Activated T-helper 1 cell treated with anti-CD3 and anti-CD28 coated beads, Interleukin-2, amount 50 U/mL, for 16 hours (primary cell): ENCODE measurements at places on chromosomes 11 and 22.

DNA sequence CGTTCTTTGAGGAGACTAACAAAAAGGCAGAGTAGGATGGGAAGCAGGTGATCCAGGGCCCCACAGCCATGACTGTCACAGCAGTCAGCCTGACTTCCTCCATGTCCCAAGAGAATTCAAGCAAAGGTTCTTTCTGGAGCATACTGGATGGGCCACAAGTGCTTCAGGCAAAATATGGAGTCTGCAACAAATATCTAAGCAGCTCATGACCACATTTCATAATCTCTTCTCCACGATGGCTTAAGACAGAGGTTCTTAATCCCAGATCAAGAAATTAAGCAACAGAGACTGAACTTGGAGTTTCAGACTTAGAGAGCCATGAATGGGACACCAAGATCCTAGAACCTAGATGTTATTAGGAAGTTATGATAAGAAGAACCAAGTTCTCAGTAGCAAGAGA lies 31.6 kb downstream of the GUCY1A2 start:
- no peak for DNase-seq

DNA sequence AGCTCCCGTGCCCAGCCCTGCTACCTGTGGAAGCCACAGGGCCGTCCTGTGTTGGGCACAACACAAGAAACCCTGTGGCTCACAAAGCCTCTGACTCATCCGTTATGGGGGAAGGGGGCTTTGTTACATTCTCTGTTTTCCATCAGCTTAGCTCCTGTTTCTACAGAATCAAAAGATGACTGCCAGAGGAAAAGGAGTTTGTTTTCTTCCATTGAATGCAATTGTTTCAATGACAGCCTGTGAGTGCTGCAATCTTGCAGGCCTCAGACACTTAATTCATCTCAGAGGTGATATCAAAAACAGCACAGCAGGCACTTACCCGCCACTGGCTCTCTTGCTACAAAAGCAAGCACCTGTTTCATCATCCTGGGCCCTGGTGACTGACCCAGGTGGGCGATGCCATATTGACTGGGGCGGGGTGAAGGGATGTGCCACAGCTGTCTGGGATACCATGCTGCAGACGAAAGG lies 194.3 kb downstream of the OPCML start:
- DNase-seq = no peak

GRCh38 chr11:123797114-123797513 lies 9.0 kb downstream of the OR6M1 start:
- DNase-seq = no peak

- no peak for DNase-seq
Measured at GRCh38 chr11:118320515-118320914, 16.0 kb downstream of the CD3E start.

DNA sequence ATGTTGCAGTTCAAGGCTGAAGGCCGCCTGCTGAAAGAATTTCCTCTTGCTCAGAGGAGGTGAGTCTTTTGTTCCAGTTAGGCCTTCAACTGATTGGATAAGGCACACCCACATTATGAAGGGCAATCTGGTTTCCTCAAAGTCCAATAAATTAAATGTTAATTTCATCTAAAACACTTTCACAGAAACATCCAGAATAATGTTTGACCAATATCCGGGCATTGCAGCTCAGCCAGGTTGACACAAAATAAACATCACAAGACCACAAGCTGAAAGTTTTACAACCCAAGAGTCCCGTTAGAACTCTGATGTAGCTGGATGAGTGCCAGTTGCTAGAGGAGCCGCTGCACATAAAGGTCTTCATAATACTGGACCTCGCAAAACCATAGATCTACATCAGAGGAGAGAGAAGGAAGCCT lies 64.9 kb upstream of the EED start:
- no peak for DNase-seq

DNA sequence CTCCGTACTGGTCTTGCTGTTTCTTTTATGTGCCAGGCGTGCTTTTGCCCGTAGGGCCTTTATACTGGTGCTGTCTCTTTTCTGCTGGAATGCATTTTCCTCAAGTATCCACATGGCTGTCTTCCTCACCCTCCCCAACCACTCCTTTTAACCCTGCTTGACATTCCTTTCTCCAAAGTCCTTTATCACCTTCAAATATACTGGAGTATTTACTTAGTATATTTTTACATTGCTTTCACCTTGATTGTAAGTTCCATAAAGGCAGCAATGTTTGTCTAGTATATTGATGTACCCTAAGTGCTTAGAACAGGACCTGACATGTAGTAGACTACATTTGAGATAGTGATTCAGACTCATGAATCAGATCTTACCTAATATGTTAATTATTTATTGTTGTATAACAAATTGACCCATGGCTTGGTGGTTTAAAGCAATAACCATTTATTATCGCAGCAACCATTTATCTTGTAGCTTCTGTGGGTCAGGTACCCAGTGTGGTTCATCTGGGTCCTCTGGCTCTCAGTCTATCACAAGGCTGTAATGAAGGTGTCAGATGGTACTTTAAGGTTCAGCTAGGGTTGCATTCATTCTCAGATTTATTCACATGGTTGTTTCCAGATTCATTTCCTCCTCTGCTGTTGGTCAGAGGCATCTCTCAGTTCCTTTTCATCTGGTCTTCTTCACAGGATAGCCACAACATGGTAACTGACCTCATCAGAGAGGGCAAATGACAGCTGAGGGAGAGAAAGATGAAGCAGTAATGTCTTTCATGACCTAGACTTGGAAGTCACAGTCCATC lies 34.2 kb downstream of the DDX10 start:
- DNase-seq = no peak

- no peak for DNase-seq
Measured at GRCh38 chr11:113184498-113184897, 129.9 kb upstream of the TTC12 start.

DNA sequence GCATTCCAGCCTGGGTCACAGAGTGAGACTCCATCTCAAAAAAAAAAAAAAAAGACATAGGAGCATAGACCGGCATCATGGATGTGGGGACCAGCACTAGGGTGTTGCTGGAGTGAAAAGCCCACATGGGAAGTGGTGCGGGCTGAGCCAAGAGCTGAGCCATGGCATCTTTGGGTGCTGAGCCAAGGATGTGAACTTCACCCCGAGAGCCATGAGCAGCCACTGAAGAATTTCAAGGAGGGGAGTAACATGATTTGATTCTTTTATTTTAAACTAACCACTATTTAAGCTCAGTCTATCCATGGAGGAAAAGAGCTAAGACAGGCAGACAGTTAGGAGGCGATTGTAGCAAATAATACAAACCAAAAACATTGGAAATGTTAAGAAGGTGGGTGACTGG lies 57.4 kb downstream of the AHNAK start:
- DNase-seq = no peak

- no peak for DNase-seq
Measured at GRCh38 chr11:118313242-118313641, 8.7 kb downstream of the CD3E start.

DNA sequence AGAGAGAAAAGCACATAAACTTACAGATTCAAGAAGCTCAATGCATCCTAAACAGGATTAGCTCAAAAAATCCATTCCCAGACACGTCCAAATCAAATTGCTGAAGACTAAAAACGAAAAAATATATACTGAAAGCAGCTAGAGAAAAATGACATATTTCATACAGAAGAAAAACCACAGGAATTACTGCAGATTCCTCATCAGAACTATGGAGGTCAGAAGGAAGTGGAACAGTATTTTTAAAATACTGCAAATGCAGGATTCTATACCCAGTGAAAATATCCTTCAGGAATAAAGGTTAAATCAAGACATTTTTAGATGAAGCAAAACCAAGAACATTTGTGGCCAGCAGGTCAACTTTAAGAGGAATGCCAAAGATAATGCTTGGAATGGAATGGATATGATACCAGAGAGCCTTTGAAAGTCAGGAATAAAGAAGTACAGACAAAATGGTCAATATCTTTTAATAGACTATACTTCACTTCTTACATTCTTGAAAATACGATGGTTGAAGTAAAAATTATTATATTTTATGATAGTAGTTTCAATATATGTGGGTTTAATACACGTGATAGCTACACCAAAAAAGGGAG lies 352.9 kb downstream of the CTTN start:
- no peak for DNase-seq

- no peak for DNase-seq
Measured at GRCh38 chr22:30001459-30001858, 78.8 kb upstream of the HORMAD2 start.

DNA sequence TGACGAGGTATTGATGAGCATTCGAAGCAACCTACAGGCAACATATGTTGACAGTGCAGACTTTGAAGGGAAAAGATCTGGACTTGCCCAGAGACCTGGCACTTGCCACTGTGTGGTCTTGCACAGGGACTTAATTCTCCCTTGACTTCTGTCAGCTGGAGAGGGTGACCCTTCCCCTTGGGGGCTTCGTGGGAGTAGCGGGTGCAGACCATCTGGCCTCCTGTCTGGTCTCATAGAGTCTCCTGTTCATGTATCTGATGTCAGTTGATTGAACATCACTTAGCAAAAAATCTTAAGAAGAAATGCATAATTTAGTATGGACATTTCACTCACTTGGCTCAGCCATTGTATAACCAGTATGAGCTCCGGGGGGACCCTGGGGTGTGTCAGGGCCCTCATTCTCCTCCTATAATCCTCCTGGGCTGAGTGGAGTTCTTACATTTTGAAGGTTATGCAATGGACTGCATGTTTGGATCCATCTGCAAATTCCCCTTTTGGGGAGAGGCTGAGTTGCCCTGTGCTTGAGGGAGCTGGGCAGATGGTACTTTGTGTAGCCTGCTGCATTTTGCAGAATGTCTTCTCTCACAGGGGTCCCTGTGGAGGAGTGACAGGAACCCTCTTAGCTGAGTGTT lies 13.0 kb downstream of the BCR start:
- no peak for DNase-seq

- DNase-seq = no peak
Measured at GRCh38 chr11:11396301-11397035, 43.4 kb upstream of the CSNK2A3 start.

- no peak for DNase-seq
Measured at GRCh38 chr22:30178181-30179126, 68.1 kb downstream of the LIF start.

- no peak for DNase-seq
Measured at GRCh38 chr11:102610200-102610599, 14.9 kb downstream of the MMP20 start.

- DNase-seq = no peak
Measured at GRCh38 chr22:38177044-38177443, 4.6 kb downstream of the PLA2G6 start.

DNA sequence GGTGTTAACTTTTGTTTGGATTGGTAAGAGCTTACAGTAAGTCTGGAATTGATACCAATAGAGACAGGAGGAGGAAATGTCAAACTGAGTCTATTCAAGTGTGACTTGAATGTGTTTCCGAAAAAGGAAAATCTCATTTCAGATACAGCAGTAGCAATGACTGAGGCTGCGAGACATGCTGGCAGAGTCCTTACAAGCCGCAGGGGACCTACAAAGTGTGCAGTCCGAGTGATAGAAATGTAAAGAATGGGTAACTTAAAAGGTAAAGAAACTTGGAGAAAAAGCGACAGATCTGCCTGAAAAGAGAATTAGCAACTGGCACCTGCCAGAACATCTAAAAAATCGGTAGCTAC lies 444 bp downstream of the CWF19L2 start:
- DNase-seq = no peak
